ENCODE measurements at places on chromosomes 7 and 10. TPM values are rescaled to one million over a fixed set of nuclear protein-coding genes. Genes with fewer than 3 reads are reported as not detected.

Gene PNLIPRP1
- total RNA-seq = not detected

Gene ZNF239
- 13.8 TPM for total RNA-seq

Gene RBP3
- not detected for total RNA-seq

Gene CCDC7
- total RNA-seq = 0.47 TPM

Gene THSD7A
- 1.7 TPM for total RNA-seq

Gene OR13A1
- not detected for total RNA-seq

Gene MMP21
- total RNA-seq = not detected

Gene TRIM50
- total RNA-seq = not detected

Gene SLC25A40
- 15.7 TPM for total RNA-seq

Gene IDI2
- total RNA-seq = not detected

Gene PALS2
- 47.0 TPM for total RNA-seq

Gene FAM25A
- total RNA-seq = not detected

Gene MEIG1
- not detected for total RNA-seq

Gene SLC29A3
- total RNA-seq = 8.3 TPM

Gene HTRA1
- total RNA-seq = 16.1 TPM

Gene GPER1
- total RNA-seq = not detected

Gene TAS2R5
- total RNA-seq = 5.1 TPM

Gene PRXL2A
- 31.8 TPM for total RNA-seq

Gene PGAM2
- 2.9 TPM for total RNA-seq

Measured in GM23338 (cell line).